ENCODE measurements at places on chromosomes 1 and 21. TPM values are rescaled to one million over a fixed set of nuclear protein-coding genes. Genes with fewer than 3 reads are reported as not detected.

DNA sequence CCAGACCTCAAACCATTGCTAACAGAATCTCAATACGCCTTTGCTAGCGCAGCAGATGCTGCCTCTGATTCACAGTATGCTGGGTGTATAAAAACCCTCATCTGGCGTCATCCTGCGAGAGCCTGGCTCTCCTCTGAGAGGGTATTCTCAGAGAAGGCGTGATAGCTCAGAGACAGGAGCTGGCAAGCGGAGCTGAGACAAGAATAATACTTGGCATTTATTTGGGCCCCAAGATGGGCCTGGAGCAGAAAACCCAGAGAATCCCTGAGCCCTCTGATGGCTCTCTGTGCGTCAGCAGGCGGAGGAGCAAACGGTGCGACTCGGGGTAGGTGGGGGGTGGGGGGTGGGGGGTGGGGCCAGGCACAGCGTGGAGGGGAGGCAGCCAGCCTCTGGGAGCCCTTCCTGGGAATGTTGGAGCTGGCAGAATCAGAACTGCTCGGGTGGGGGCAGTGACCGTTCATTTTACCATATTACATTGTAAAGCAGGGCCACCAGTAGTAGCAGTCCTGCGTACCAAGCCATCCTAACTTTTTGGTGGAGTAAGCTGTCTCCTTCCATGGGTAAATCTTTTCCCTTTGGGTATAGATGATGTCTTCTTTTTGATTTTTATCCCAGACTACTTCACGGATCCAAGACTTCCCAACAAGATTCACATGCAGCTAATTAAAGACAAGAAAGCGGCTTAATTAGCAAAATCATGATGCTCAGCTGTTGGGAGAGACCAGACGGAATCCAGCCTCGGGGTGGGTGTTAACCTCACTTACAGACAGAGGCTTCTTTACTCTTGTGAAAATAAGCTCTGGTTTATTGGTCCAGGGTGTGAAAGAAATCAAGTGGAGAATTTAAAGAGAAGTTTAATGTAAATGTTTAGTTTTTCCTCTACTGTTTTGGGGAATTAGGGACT lies 7.1 kb downstream of the RIIAD1 start:
- no peak for DNase-seq

- DNase-seq: no peak
These were observed 27.0 kb upstream of the SLC16A1 start for GRCh38 chr1:112982853-112983536.

Gene XCL2
- total RNA-seq: not detected

DNA sequence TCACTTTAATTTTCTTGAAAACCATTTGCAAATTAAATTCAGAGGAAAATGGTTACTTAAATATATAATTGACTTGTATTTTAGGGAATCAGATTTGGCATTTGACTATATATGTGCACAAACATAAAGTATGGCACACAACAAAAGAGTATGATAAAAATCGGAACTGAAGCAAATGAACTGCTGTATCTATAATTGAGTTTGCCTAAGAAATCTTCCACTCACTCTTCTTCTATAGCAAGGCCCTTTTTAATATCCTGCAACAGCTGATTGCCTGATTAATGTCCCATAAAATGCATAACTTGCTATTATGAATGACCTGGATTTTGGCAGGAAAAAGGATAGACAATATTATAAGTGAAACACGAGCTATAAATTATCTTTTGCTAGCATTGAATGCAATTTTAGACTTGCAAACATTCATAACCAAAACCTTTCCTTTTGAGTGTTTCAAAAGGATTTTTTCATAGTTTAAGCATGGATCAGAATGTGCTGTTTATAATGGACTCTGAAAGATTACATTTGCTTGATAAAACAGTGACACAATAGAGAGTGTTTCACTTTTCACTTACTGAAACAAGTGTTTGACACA lies 2204.3 kb downstream of the MRPL39 start:
- DNase-seq: no peak

DNA sequence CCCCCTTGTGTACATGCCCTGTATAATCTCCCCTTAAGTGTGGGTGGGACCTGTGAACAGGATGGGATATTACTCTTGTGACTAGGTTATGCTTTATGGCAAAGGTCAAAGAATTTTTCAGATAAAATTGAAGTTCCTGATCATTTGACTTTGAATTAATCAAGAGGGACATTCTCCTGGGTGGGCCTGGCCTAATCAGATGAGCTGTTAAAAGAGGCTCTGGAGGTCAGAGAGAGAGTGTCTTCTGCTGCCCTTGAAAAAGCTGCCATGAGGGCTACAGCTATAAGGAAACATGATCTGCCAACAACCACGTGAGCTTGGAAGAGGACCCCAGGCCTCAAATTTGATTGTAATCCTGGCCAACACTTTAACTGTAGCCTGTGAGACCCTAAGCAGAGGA lies 125.6 kb upstream of the CSF3R start:
- no peak for DNase-seq

Gene RAB13
- 83.3 TPM for total RNA-seq

DNA sequence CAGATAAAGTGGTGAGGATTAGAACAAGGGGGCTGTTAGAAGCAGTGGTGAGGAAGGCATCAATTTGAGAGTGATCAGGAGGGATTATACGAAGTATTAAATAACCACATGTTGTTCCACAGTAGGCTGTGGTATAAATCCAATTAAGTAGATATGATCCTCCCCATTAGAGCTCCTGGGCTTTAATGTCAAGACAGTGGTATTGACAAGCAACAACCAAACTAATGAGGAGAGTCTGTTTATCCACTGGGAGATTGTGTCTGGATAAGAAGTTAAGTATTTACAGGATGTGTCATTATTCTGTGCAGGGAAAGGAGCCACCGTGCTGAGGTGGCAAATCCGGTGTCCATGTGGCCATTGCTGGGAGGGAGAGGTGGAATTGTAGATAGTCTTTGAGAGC lies 5.8 kb downstream of the ACTN2 start:
- DNase-seq: no peak

Gene HMGCS2
- total RNA-seq: 105 TPM

Gene CLDN14
- not detected for total RNA-seq

GRCh38 chr21:35189077-35189863 lies 140.2 kb upstream of the RUNX1 start:
- no peak for DNase-seq

DNA sequence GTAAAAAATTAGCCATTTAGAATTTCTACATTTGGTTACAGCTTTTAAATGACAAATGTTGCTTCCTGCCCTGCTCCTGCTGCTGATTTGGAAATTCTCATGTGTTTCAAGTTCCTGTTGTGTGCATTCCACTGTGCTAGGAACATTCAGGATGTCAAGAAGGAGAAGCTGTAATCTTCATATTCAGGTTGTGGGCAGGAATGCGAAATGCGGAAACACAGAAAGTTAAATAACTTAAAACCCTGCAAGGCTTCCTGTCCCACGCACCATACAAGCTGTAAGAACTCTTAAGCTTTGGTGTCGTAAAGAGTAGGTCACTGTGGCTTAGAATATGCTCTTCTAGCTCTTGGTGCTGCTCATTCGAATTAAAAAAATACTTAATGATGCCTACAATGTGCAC lies 52.6 kb downstream of the S100B start:
- DNase-seq: no peak

- no peak for DNase-seq
These were observed 31.9 kb upstream of the DENND1B start for GRCh38 chr1:197807216-197807615.

Gene PM20D1
- total RNA-seq: not detected

DNA sequence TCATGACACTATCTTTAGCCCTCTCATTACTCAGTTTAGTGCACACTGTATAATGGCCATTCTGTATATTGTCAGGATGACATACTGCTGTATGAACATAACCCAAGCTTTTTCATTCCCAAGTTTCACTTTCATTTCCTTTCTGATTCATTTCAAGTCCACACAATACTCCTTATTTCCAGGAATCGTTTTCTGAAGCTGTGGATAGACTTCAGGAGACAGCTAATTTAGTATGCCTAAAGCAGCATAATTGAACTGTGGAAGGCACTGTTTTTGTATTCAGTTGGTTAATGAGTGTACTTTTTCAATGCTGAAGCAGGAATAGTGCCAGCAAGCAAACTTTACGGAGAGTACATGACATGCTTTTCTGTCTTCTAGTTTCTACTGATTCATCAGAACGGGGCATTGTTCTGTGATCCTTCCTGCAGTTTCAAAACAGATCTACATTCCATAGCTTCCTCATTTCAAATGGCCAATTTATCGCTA lies 578.5 kb upstream of the ZP4 start:
- DNase-seq: no peak

DNA sequence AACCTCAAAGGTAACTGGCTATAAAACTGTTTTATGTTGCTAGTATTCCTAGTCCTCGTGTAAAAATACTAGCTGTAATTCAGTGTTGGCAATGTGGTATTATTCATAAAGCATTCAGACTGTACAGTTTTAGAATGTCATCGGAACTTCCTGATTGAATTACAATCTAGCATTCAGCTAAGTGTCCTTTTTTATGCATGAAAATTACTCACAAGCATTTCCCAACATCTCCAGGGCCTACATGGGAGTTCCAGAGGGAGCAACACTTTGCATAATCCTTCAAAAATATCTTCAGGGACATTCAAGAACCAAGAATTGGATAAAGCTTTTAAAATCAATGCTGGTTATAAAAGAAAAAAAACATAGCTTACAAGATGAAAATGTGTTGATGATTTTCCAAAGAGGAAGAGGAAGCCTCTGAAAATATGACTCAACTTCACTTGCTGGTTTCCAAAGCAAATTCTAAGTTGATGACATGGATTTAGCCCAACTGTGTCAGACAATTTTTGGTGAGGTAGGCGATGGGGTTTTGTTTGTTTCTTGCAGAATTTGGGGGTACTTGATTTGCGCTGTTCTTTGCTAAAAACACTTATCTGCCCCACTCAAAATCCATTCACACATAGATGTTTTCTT lies 137.8 kb downstream of the SLC44A5 start:
- DNase-seq: no peak

GRCh38 chr1:186871784-186872183 lies 43.0 kb downstream of the PLA2G4A start:
- DNase-seq: no peak
